ENCODE measurements at places on chromosomes 1 and 21.

DNA sequence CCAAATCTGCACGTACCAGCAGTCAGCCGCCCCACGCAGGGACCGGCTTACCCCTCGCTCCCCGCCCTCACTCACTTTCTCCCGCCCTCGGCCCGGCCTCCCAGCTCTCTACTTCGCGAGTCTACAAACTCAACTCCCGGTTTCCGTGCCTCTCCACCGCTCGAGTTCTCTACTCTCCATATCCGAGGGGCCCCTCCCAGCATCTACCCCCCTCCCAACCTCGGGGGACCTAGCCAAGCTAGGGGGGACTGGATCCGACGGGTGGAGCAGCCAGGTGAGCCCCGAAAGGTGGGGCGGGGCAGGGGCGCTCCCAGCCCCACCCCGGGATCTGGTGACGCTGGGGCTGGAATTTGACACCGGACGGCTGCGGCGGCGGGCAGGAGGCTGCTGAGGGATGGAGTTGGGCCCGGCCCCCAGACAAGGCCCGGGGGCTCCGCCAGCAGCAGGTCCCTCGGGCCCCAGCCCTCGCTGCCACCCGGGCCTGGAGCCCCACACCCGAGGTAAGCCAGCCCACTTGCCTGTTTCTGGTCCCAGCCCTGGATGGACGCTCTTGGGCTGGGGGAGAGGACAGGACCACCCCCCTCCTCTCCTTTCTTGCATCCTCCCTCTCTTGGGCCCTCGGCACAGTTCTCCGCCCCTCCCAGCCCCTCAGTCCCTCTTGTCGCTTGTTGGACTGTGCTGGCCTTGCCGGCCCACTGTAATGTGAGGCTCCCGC is at the start of gene ARTN:
TSS of gene ARTN (plus strand) at position 416 of the 715 bp plus-strand sequence. CDS start 1,856 bp downstream, outside the sequence.
- no peak for DNase-seq

- no peak for DNase-seq
Observed at GRCh38 chr1:35958558-35958957, 27.7 kb downstream of the AGO3 start.

DNA sequence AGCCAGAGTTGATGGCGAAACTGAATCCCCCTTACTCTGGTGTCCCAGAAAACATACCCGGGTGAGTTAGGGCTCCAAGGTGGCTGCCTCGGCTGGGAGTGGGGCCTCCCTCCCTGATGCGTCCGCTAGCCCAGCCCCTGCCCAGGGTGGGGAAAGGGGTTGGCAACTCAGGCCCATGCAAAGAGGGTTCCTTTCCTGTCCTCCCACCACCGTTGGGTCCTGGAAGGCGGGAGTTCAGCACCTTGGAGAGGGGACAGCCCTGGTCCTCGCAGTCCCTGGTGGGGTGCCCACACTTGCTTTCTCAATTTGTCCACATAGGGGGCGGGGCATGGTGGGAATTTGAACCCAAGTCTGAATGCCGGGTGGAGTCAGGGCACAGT is 6.1 kb downstream of the SRM start:
- no peak for DNase-seq

GRCh38 chr1:87295445-87296110 is 33.1 kb upstream of the LMO4 start:
- no peak for DNase-seq

GRCh38 chr1:97920832-97921571 is at the start of gene DPYD:
Gene DPYD (minus strand): TSS chr1:97921034. CDS start chr1:97920922, 112 bp downstream.
- DNase-seq, result peak; percentile 83

- no peak for DNase-seq
Observed at GRCh38 chr1:218299416-218299815, 14.3 kb downstream of the RRP15 start.

DNA sequence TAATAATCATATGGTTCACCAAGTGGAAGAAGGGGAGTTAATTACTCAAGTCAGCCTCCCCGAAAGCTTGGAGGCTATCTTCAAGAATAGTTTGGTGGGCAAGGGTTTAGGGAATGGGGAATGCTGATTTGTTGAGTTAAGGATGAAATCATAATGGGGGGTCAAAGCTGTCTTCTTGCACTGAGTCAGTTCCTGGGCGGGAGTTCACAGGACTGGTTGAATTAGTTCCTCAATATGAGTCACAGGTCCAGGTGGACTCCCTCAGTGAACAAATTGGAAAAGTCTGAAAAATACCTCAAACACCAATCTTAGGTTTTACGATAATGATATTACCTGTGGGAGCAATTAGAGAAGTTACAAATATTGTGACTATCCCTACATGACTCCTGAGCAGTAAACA is 115.2 kb upstream of the COA6 start:
- DNase-seq, result no peak

DNA sequence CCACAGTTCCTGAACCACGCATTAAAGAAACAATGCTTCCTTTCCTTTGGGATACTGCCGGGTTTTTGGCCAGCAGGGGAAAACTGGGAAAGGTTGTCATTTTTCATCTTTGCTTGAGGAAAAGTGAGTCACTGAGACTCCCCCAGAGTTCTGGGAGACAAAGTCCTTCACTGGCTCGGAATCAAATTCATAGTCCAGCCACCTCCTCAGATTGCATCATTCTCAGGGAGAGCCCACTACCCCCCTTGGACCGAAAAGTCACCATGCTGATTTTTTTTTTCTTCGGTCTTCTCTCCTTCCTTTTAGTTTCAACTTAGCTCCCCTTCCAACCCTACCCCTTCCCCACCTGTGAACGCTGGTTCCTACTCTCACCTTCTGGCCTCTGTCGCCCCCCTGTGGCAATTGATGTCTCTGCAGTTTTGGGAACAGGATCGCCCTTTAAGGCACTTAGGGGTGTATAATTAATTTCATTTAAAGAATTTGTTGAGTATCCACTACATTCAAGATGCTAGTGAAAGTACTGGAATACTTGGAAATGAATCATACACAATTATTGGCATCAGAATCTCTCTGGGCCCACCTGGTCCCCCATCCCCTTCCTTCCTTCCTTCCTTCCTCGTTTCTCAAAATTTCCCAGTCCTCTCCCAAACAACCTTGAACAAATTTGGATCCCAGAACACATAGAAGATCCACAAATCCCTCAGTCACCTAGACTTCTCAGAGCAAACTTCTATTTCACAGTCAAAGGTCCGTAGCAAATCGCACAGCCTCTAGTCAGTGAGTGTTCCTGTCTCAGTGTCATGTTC is 6.9 kb downstream of the ACKR1 start:
- no peak for DNase-seq

DNA sequence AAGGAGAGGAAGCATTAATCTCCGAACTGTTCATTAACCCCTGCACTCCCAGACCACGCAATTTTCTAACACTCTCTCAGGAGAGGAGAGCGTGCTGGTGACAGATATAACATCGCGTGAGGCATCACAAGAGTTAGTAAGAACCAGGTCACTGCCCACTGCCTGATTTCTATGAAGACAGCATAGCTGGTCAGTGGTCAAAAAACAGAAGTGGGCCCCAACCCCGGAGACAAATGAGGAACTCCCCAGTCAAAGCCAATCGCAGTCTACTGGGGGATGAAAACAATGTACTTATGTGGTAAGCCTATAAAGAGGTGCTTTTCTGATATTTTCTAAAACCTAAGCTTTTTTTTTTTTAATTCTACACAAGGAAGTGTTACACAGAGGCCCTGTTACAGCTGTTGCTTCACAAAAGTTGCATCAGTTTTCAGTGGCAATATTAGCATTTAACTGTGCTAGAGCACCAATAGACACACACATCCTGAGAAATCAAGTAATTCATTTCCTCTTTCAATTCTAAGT is 231.8 kb upstream of the IRF2BP2 start:
- no peak for DNase-seq

DNA sequence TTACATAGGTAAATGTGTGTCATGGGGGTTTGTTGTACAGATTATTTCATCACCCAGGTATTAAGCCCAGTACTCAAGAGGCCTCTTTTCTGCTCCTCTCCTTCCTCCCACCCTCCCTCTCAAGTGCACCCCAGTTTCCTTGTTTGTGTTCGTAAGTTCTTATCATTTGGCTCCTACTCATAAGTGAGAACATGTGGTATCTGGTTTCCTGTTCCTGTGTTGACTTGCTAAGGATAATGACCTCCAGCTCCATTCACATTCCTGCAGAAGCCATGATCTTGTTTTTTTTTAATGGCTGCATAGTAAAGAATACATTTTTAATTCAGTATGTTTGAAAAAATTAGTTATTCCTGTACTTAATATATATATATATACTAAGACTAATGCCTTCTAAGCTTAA is 107.7 kb downstream of the CLDN17 start:
- no peak for DNase-seq

DNA sequence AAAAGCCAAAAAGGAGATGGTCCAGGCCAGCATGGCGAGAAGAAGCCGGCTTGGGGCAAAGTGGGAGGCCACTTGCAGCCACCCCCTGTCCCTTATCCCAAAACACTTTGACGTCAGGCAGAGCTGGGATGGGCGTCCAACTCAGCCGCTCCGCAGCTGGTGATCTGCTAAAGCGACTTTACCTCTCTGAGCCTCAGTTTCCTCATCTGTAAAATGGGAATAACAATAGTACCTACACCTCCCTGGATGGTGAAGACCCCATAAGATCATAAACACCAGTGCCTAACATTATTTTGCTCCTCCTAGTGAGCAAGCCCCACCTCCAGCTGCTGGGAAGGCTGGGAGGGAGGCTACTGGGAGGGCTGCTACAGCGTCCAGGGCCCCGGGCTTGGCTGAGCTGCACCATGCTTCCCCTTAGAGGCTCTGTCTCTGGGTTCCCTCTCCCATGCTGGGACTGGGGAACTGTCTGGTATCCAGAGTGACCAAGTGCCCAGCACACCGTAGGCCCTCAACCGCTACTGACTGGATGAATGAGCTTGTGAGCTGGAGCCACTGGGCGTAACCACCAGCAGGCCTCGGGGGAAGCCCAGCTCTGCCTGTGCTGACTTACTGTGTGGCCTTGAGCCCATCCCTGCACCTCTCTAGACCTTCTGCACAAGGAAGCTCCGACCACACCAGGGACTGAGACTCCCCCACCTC is 18.3 kb downstream of the IFFO2 start:
- DNase-seq, result no peak

- DNase-seq, result no peak
Observed at GRCh38 chr1:167064621-167065020, 25.6 kb downstream of the GPA33 start.

DNA sequence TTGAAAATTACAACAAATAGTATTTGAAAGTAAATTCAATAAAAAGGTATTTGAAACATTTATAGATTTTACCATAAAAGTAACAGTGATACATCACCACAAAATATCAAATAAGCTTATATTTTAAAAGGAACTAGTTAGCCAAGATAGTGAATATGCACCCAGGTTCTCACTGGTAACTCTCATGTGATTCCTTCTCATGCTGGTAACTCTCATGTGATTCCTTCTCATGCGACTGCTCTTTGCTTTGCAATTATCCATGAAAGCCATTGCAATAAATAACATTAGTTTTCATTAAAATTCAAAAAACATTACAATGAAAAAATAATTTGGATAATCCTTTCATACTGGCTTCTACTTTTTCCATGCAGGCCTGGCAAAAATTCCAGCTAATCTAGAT is 75.4 kb downstream of the AHCTF1 start:
- DNase-seq, result no peak

DNA sequence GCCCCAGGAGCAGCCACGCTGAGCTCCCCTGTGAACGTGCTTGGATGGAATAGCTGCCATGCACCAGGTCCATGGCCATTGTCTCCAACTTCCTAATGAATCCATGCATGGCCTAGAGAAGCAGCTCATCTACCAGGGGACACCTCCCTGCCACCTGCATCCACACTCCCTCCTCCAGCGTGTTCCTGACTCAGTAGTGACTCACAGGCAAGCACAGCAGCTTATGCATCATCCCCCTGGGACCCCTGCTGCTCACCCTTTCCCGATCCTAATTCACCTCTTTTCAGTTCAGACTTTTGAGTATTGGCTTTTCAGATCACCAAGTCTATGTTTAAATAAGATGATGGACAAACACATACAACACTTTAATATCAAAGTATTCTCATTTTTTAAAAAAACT is 39.9 kb upstream of the TADA1 start:
- DNase-seq, result no peak

Measured in nucleus accumbens (tissue), 56 donors.